ENCODE measurements at places on chromosomes 7 and 10. TPM values are rescaled to one million over a fixed set of nuclear protein-coding genes. Genes with fewer than 3 reads are reported as not detected.

The NAT16 gene
- total RNA-seq: not detected

The TRIM73 gene
- total RNA-seq: 2.0 TPM

The ACSM6 gene
- total RNA-seq: not detected

The ZNF282 gene
- total RNA-seq: 15.5 TPM

The GRID2IP gene
- not detected for total RNA-seq

The AMPH gene
- 2.8 TPM for total RNA-seq

The LIPM gene
- total RNA-seq: not detected

DNA sequence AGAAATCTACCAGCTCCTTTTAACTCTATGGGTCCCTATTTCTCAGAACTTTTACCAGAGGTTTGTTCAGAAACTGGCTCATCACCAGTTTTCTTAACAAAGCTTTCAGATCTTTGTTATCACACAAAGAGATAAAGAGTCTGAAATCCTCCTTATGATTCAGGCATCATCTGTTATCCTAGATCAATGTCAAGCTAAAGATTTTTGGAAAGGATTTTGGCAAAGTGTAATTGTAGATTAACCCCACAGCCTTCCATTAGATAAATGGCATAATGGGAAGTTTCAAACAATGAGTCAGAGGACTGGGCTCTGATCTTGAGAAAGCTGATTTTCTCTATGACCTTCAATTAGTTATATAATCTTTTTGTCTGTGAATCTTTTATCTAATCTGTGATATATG is 192.2 kb downstream of the NXPH1 start:
- DNase-seq: no peak

DNA sequence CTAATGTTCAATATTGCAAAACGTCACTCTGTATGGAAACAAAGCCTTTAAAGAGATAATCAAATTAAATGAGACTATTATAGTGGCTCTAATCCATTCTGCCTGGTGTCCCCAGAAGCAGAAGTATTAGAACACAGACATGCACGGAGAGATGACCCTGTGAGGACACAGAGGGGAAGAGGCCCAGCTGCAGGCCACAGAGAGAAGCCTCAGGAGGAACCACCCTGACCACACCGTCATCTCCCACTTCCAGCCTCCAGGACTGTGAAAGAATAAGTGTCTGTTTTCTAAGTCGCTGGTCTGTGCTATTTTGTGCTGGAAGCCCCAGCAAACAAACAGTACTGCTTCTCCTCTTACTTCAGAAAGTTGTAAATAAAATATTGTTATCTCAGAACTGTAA is 283.5 kb upstream of the ADARB2 start:
- no peak for DNase-seq

- DNase-seq: no peak
Measured at GRCh38 chr7:1106063-1106792, 18.3 kb downstream of the GPER1 start.

- DNase-seq: no peak
Measured at GRCh38 chr10:116080553-116080952, 192.5 kb downstream of the GFRA1 start.

DNA sequence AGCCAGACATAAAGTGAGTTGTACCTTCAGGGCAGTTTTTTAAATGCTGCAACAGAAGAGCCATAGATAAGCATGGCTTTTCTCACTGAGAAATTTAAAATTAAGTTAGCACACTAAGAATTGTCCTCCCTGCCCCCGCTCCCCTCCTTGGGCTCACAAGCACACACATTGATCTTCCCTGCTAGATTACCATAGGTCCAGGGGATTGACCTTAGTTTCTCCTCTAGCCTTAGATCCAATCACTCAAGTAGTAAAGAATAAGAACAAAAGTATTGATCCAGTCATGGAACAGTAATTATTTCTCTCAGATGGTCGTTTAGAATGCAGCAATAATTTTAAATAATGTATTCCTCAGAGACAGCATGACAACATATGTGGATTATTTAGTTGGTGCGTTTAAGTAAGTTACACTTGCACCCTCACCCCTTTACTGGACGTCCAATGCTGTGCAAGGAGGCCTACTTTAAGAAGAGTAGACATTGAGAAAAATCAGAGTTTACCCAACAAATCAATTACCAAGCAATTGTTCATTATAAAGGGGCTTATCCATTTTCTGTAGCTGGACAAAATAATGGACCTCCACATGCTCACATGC is 683.5 kb upstream of the GALNT17 start:
- no peak for DNase-seq

GRCh38 chr7:121847041-121847440 is 25.9 kb upstream of the PTPRZ1 start:
- DNase-seq: no peak

DNA sequence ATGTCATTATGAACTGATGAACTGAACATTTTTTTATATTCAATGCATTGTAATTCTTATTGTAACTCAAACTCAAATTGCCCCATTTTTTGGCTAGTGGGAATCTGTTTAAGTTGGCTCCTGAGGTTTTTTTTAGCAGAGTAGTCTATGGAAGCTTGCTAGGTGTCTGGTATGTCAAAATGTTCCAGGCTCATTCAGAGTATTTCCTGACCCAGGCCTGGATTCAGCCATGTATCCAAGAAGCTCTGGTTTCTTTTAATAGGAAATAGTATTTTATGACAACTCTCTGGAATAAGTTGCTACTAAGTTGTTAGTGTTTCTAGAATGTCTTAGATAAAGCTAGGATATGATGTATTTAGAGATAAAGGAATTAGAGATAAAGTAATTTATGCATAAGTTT is 288.0 kb downstream of the ARL4A start:
- no peak for DNase-seq

GRCh38 chr10:59668096-59668495 is 41.6 kb downstream of the SLC16A9 start:
- no peak for DNase-seq

DNA sequence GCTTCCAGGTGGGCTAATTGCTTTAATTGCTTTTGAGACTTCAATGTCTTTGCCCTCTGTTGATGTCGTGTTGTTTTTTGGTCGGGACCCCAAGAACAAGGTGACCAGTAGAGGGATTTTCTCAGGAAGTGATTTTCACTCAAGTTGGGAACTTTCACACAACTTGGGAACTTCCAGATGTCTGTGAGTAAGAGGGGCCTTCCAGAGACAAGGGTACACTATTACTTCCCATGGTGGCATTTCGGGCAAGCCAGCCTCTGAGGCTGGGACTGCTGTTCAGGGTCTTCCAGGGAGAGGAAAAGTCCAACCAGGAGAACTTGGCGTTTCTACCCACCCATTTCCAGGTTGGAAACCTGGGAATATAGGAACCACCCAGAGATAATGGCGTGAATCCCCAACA is 170.0 kb upstream of the CDCA7L start:
- no peak for DNase-seq

DNA sequence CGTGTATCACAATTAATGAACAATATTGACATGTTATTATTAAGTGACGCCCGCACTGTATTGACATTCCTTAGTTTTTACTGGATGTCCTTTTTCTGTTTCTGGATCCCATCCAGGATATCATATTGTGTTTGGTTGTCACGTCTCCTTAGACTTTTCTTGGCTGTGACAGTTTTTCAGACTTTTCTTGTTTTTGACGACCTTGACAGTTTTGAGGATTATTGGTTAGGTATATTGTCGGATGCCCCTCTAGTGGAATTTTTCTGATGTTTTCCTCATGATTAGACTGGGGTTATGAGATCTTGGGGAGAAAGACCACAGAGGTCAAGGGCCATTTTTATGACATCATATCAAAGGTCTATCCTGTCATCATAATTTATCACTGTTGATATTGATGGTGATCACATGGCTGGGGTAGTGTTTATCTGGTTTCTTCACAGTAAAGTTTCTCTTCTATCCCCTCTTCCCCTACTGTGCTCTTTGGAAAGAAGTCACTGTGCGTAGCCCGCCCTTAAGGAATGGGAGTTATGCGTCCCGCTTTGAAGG is 11.1 kb downstream of the TAF3 start:
- DNase-seq: no peak

GRCh38 chr10:120048391-120048790 is 155.9 kb downstream of the SEC23IP start:
- DNase-seq: no peak

GRCh38 chr10:110354322-110354766 is 49.6 kb upstream of the SMNDC1 start:
- DNase-seq: peak; percentile 82

DNA sequence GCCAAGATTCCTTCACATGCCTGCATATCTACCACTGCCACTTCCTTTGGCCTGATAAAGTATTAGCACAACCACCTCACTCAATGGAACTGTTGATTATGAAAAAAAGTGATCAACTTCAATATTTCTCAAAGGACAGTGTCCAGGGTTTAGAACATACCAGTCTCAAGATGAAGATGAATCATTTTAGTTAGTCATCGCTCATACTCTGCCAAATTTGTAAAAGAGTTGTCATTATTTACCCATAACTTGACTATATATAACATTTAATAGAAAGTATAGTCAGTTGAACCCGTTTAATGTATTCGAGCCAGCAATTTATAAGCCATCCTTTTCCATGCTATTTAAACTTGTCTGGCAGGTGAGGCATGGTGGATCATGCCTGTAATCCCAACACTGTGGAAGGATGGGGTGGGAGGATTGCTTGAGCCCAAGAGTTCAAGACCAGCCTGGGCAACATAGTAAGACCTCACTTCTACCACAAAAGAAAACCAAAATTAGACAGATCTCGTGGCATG is 33.2 kb downstream of the SPAM1 start:
- no peak for DNase-seq

DNA sequence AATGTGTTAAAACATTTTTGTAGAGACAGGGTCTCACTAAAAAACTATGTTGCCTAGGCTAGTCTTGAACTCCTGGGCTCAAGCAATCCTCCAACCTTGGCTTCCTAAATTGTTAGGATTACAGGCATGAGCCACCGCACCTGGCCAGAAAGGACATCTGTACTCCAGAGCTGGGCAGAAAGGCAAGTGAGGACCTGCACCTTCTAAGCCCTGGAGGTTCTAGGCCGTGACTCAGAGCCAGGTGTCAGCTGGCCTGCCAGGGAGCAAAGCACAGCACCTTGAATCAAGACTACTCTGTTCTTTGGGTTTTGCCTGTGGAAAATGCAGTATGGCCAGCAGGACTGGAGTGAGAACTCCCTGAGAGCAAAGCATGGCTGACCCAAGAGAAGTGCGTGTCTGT is 396.5 kb downstream of the ADRA2A start:
- no peak for DNase-seq

DNA sequence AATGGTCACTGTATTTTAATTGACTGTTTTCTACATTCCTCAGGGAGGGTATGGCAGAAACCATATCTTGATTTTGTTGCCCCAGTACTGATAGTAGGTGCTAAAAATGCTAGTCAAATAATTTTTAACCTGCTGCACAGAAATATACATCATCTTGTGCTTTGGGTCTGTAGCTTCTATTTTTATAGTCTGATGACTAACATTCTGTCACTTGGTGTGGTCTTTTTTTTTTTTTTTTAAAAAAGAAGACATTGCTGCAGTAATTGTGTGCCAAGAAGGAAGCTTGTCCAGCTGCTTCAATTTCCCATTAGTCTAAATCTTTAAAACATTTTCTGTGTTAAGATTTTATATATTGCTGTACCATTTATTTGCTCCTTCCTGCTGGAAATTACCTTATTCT is 83.6 kb downstream of the ICA1 start:
- no peak for DNase-seq

DNA sequence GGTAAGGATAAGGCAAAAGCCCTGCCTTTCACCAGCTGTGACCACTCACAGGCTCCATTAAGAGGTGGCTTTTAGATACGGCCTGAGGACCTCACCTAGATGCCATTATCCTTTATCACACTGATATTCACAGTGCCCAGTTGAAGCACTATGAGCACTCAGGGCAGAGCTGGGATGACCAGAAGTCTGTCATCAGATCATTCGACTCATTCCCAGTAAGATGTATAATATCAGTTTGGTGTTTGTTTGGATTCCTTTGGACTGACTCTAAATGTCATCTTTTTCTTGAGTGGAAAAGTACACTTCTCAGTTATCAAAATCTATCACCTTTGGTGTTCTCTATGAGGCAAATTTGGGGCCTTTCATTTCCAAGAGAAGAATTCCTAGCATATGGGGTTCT is 18.7 kb downstream of the CCDC136 start:
- DNase-seq: no peak

DNA sequence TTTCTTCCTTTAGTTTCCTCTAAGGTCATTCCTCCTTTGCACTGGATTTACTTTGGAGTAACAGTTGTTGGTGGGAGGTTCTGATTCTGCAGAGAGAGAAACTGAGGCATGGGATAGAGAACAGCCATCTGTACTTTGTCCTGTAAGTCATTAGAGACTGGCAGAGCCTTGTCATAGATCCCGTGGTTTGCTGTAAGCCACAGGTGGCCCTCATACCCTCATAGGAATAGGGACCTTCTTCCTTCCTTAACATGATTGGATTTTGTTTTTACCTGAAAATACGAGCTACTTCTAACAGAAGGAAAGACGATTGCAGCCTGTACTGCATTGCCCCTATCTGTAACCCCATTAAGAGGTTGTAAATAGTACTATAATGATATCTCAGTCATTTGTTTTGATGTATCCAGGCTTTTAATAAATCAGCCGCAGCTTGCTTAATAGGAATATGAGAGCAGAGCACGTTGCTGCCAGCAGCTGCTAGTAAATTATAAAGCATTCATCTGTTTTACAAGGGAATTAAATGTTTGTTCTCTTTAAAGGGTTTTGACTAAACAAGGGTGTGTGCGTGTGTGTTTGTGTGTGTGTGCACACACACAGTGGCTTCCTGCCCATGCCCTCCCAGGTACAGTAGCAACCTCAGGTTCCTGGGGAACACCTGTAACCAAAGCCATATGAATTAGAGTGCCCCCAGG is 249.8 kb downstream of the AUTS2 start:
- DNase-seq: no peak

GRCh38 chr7:82467020-82467419 is 23.4 kb upstream of the CACNA2D1 start:
- no peak for DNase-seq

DNA sequence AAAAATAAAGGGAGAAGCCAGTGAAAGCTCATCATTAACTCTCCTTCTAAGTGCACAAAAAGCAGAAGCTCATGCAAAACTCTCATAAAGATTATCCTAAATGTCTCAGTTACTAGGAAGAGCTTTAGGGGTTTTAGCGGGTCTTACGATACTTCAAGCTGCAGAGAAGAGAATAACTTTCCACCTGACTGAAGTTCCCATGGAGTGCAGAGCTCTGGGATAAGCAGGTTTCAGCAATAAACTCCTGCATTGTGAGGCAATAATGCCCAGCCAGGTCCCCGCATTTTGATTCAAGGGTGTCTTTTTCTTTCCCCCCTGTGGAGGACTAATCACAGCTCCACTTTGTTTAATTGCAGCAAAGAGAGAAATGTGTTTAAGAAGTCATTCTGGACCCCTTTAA is 241.9 kb upstream of the SP8 start:
- DNase-seq: no peak
